ENCODE measurements at places on chromosomes 12 and 14.
A peak's percentile ranks its signal among the peaks of the same experiment; 100 is the strongest.

GRCh38 chr14:45120096-45120495 is 14.2 kb downstream of the FKBP3 start:
- DNase-seq: no peak

DNA sequence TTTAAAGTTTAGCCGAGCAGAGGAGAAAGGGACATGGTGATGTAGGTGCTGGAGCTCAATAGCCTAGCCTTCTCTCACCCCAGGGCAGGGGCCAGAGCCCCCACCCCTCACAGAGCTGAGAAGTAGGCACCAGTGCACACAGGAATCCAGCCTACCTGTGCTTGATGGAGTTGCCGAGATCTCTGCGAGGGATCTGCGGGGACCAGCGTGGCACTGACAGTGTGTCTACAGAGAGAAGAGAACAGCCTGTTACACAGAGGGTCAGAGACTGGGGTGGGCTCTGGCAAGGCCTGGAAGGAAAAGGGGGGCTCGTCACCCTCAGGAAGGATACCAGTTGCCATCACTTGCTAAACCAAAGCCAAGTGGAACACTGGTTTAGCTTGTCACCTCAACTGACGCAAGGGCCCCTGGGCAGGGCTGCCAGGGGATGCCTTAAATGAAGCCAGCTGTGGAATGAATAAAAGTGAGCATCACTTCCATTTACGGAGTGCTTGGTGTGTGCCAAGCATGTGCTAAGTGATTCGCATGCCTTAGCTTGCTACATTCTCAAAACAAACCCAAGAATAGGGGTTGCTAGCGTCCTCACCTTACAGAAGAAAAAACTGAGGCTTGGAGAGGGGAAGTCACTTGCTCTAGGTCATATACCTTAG is 220.8 kb upstream of the NOS1 start:
- DNase-seq: no peak

GRCh38 chr14:21558703-21559170 is 21.1 kb downstream of the OR10G3 start:
- DNase-seq: no peak

DNA sequence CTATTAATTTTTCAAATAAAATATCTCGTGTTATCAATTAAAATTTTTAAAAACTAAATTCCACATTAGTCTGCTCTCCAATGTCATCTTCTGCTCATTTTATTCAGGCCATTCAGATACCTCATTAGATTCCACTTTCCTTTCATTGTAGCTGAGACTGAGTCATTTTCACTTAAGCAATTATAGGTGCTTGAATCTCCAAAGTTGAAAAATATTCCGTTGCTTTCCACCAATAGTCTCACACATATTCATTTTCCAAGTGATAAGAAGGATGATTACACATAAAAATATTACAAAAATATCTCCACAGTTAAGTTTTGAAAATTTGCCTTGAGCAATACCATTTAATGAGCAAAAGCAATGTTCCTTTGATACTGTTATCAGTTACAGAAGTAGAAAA is 36.5 kb upstream of the YBX3 start:
- DNase-seq: no peak

GRCh38 chr14:91361233-91361811 is 56.3 kb downstream of the CCDC88C start:
- no peak for DNase-seq

GRCh38 chr12:11729008-11729407 is 79.5 kb downstream of the ETV6 start:
- DNase-seq: no peak

GRCh38 chr12:100058482-100059029 is 73.8 kb upstream of the ANKS1B start:
- DNase-seq: no peak

DNA sequence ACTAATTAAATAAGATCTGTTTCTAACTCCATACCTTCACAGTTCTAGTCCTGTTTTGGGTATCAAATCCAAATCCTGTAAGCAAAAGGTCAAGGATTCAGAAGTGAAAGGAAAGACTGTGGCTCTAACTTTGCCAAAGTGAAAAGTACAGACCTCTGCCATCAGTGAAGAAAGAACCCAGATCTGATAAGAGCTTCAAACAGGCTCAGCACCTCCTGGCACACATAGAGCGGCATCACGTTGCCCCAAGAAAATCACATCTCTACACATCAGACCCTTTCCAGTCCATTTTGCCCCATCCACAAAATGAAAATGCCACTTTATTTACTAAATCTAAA is 23.2 kb downstream of the CLIP1 start:
- DNase-seq: no peak

DNA sequence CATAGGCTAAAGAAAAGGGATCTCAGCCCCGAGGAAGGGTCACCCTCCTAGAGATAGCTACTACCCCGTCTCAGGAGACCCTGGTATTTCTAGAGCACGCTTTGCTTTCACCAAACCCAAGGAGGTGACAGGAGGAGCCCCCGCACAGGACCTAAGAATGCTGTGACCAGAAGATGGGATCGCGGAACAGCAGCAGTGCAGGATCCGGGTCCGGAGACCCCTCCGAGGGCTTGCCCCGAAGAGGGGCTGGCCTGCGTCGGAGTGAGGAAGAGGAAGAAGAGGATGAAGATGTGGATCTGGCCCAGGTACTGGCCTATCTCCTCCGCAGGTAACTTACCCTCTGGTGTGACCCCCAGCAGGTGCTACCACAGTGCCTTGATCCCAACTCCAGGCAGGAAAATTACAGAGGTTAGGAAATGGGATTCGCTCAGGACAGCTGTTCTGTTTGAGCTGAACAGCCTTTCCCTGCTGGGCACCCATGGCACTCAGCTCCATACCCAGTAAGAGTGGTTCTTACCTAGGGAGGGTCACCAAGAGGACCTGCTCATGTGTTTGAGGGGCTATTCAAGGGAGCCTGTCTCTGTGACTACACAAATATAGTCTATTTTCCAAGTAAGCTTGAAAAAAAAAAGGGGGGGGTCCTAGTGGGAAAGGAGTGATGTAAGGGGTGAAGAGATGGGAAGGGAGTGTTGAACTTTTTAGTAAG is 826 bp upstream of the NRL start:
- DNase-seq: no peak

GRCh38 chr12:26003065-26003464 is 44.6 kb downstream of the RASSF8 start:
- no peak for DNase-seq

DNA sequence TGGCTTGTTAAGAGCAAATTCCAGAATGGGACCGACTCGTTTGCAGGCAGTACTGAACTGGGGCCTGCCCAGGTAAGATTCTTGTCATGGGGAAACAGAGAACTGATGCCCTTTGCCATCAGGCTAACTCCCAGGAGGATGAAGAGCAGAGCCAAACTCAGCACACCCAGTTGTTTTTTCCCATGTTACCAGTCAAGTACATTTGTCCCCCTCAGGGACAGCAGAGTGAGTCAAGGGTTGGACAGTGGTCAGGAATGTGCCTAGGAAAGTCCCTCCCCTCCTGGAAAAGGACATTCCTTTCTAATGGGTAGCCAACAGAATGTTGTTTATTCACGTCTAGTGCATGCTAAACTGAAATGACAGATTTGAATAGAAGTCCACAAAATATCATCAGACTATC is 1.6 kb downstream of the ART4 start:
- no peak for DNase-seq

GRCh38 chr12:99767809-99768208 is 120.3 kb downstream of the GARIN6 start:
- peak; percentile 13 for DNase-seq

- no peak for DNase-seq
Observed at GRCh38 chr12:47707905-47708543, 2.2 kb upstream of the RPAP3 start.

GRCh38 chr14:68245146-68246073 is 425.8 kb downstream of the RAD51B start:
- no peak for DNase-seq

- no peak for DNase-seq
Observed at GRCh38 chr12:75657831-75658230, 146.4 kb upstream of the KRR1 start.

Measured in globus pallidus (tissue), 1 donor.